Temporal lobe (tissue), 4 donors: ENCODE measurements at places on chromosomes 1 and 21. TPM values are rescaled to one million over a fixed set of nuclear protein-coding genes. Genes with fewer than 3 reads are reported as not detected.

The TNFAIP8L2 gene
- 0.98 TPM for total RNA-seq

The ZSWIM5 gene
- 14.5 TPM for total RNA-seq

The TRIM45 gene
- 3.9 TPM for total RNA-seq

The PCNT gene
- total RNA-seq, result 16.0 TPM

The SLC9C2 gene
- 1.2 TPM for total RNA-seq

The C4BPB gene
- total RNA-seq, result not detected

The ADGRL2 gene
- total RNA-seq, result 72.8 TPM

The BOLA1 gene
- total RNA-seq, result 8.6 TPM

The CD2 gene
- total RNA-seq, result not detected

The AIRE gene
- total RNA-seq, result under 0.01 TPM

The FCRL2 gene
- 0.25 TPM for total RNA-seq

The TSPEAR gene
- total RNA-seq, result not detected

The FOXD2 gene
- total RNA-seq, result 0.25 TPM

The KRTAP20-4 gene
- not detected for total RNA-seq

The NIBAN1 gene
- 2.5 TPM for total RNA-seq

The TTLL7 gene
- total RNA-seq, result 108 TPM

The PGLYRP4 gene
- total RNA-seq, result not detected

The TFF2 gene
- not detected for total RNA-seq

The DIRAS3 gene
- 4.2 TPM for total RNA-seq

The OR2L13 gene
- 0.74 TPM for total RNA-seq

The FAM229A gene
- total RNA-seq, result 2.2 TPM

The RGS18 gene
- total RNA-seq, result 0.25 TPM

The SPRR2G gene
- not detected for total RNA-seq

The CYP4A22 gene
- not detected for total RNA-seq

The CFHR3 gene
- total RNA-seq, result not detected

The SH2D1B gene
- not detected for total RNA-seq

The FAM151A gene
- not detected for total RNA-seq

The TRIM62 gene
- total RNA-seq, result 6.1 TPM

The AHCTF1 gene
- 32.7 TPM for total RNA-seq

The SRM gene
- 35.4 TPM for total RNA-seq

The NID1 gene
- 24.3 TPM for total RNA-seq

The LCE3D gene
- total RNA-seq, result not detected

The ELAPOR1 gene
- total RNA-seq, result 15.0 TPM

The C8A gene
- not detected for total RNA-seq

The TNFRSF14 gene
- 0.98 TPM for total RNA-seq

The ATP6V1G3 gene
- not detected for total RNA-seq

The EPS8L3 gene
- not detected for total RNA-seq

The AADACL3 gene
- total RNA-seq, result not detected
